Sigmoid colon (tissue), 7 donors: ENCODE measurements at places on chromosomes 4 and X. TPM values are rescaled to one million over a fixed set of nuclear protein-coding genes. Genes with fewer than 3 reads are reported as not detected.

Gene SAT1
- 321 TPM for total RNA-seq

DNA sequence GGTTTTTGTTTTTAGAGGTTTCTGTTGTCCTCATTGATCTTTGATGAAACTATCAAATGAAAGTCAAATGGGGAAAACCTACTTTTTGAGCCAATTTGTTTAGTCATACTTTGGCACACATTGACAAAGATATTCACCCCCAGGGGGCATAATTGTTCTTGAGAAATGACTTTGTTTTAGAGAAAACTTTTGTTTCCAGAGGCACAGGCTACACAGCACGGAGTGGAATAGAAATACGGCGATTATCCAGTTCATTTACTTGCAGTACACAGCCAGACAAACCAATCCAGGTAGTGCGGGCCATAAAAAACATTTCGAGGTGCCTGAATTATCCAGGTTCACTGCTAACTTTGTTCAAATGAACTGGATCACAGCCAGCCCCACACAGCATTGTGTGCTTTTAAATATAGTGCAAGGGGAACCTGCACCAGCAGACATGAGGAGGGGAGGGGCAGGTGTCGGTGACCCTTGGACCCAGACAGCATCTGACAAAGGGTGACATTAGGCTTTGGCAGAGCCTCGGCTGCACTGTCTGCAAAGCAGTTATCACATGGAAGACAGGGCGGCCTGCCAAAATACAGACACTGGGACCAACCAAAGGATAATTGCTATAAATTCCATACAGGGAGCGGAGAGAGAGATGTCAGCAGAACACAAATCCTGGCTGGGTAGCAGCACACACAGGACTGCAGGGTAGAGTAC lies 179.6 kb upstream of the NOCT start:
- no peaks in the 10 kb centered on the region for H3K27me3 ChIP-seq
- no peak overlapping the region for H3K4me3 ChIP-seq
- no peak overlapping the region for H3K27ac ChIP-seq
- H3K4me1 ChIP-seq, result no peaks in the 10 kb centered on the region
- no peaks in the 10 kb centered on the region for H3K36me3 ChIP-seq

Gene APBB2
- total RNA-seq, result 108 TPM

- no peaks in the 10 kb centered on the region for H3K27me3 ChIP-seq
- no peaks in the 10 kb centered on the region for H3K4me1 ChIP-seq
- no peaks in the 10 kb centered on the region for H3K36me3 ChIP-seq
- DNase-seq, result no peak
These were observed 12.9 kb downstream of the DCK start for GRCh38 chr4:71006203-71006907.

DNA sequence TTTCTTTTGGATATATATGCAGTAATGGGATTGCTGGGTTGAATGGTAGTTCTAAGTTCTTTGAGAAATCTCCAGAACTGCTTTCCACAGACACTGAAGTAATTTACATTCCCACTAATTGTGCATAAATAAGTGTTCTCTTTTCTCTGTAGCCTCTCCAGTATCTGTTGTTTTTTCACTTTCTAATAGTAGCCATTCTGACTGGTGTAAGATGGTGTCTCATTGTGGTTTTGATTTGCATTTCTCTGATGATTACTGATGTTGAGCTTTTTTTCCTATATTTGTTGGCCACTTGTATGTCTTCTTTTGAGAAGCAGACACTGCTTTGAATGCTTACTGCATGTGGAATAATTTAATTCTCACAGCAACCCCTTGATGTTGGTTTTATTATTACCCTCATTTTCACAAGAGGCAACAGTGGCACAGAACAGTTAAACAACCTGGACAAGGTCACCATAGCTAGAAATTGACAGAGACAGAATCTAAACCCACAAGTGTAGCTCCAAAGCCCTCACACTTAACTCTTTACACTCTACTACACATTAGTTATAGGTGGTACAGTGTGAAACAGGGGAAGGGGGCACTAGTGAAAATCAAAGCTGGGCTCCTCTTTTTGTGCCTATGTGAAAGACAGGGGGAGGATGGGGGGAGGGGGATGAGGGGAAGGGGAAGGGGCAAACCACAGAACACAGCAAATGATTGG lies 96.1 kb downstream of the REELD1 start:
- no peaks in the 10 kb centered on the region for H3K4me1 ChIP-seq
- no peak overlapping the region for H3K27ac ChIP-seq
- H3K27me3 ChIP-seq, result no peaks in the 10 kb centered on the region
- no peaks in the 10 kb centered on the region for H3K36me3 ChIP-seq
